ENCODE measurements at places on chromosomes 3 and 15.

DNA sequence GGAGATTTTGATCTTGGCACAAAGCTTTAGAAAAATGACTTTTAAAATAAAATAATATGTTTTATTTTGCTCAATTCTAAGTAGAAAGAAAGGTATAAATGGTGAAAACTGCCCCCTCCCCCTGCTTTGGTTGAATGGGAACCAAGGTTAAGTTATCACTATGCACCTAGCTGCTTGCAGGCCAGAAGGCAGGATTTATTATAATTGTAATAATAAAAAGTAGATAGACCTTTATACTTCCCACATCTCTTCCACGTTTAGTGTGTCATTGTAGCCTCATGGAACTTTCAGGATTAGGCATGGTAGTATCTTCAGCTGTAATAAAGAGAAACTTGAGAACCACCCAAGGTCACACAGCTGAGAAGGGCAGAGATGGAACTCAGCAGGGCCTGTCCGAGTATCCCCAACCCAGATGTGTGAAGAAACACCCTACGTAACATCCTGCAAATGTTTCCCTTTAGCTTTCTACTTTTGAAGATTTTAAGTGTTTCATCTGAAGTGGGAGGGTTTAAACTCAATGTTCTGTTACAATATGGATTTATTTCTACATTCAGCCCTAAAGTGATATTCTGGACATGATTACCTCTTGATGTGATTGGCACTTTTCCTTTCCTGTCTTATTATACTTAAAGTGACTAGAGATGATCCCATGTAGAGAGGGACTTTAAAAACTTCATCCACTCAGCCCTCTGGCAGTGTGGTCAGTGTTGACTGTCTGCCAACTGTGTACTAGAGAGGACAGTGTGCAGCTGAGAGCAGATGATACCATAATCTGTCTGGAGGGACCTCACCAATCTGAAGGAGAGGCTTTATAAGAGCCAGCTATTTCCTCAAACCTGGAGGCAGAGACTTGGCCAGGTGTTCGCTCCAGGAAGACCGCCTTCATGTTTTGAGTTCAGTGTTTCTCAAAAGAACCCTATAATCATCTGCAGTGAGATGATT is 282.5 kb upstream of the TRIM42 start:
- DNase-seq = no peak

- no peak for DNase-seq
Observed at GRCh38 chr3:33447958-33448357, 7.8 kb upstream of the UBP1 start.

- DNase-seq = peak; percentile 59
Observed at GRCh38 chr3:113695786-113696645, at the start of gene USF3. TSS of gene USF3 (minus strand) at chr3:113696642. CDS start at chr3:113674878, 21,764 bp downstream.

DNA sequence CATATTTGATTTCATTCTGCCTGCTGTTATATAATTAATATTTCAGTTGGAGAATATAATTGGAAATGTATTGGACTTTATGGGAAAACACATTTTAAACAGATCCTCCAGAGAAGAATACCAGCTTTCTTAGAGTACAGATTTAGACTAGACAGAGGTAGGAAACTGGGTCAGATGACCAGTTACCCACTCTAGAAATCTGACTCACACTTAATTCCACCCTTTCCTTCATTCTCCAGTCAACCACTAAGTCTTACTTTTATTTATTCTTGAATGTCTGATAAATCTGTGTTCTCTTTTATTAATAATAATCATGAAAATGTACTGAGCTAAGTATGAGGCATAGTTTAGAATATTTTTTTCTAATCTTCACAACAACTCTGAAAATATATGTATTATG is 110.7 kb downstream of the LRRC49 start:
- DNase-seq = peak; percentile 66

DNA sequence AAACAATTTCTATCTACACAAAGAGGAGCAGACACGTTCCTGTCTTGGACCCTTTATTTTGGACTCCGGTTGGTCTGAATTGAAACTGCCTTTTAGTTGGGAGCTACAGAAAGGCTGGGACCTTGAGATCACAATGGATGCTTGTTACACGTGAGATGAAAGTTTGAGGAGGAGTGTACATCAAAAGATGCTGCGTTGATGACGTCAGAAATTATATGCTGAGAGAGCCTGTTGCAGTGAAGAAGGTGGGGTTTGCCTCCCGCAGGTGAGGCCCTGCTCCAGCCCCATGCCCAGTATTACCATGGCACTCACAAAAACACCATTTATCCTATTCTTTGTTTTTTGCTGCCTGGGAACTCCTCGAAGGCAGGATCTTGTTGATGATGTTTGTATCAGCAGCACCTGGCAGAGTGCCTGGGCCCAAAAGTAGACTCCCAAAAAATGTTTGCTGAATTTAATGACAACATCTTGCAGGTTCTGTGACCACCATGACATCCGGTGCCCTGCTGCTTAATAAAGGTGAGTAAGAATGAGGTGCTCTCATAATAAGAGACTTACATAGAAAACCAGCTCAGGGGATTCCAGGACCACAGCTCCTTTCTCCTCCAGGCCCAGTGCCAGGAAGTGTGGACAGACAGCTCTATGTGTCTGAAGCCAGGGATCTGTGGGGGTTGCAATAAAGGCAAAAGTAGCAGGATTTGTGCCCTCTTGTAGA is 136.1 kb upstream of the UBE2E1 start:
- no peak for DNase-seq

DNA sequence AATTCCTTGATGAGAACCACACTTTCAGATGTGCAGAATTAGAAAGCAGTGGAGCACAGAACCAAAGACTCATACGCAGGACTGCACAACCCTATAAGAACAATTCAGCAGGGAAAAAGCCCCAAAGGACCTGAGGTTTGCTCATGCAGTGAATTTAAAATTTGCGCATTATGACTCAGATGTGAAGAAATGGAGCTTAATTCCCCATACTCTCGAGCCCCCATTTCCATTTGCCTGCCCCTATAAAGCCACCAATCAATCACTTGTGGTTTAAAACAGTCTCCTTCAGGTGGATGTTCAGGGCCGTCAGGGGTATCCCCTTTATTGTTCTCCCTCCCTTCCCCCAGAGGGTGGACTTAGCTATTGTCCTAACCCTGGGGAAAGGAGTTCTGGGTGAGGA is 221.2 kb downstream of the IGSF11 start:
- no peak for DNase-seq

GRCh38 chr15:64232400-64232799 is 69.6 kb upstream of the PPIB start:
- peak; percentile 92 for DNase-seq

- DNase-seq = peak; percentile 35
Observed at GRCh38 chr3:172126741-172127140, 87.4 kb downstream of the FNDC3B start.

DNA sequence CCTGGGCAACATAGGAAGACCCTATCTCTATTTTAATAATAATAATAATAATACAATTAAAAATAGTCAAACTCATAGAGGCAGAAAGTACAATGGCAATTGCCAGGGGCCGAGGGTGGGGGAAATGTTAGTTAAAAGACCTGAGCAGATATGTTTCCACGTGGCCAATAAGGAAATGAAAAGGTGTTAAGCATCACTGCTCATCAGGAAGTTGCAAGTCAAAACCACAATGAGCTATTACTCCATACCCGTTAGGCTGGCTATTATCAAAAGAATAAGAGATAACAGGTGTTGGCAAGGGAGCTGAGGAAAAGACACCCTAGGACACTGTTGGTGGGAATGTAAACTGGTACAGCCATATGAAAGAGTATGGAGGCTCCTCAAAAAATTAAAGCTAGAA is 60.4 kb upstream of the PRSS50 start:
- DNase-seq = no peak
